ENCODE measurements at places on chromosomes 3 and 15.

- DNase-seq = no peak
Measured at GRCh38 chr15:34242331-34242710, 17.5 kb downstream of the EMC4 start.

DNA sequence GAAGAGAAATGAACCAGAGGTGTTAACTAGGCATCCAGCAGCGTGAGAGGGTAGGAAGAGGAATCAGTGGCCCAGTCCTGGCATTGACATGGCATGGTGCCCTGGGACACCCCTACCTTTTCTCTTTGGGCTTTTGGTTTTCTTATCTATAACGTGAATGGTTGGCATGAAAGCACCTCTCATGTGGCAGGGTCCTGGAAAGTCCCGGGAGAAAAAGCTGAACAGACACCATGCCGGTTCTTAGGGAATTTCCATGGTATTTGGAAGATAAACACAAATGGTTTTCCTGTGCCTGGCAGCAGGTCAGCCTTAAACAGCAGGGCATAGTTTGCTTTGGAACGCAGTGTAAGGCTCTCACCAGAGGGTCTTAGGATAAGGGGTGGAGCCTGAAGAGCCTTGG, 15.4 kb downstream of the ARNT2 start:
- no peak for DNase-seq

DNA sequence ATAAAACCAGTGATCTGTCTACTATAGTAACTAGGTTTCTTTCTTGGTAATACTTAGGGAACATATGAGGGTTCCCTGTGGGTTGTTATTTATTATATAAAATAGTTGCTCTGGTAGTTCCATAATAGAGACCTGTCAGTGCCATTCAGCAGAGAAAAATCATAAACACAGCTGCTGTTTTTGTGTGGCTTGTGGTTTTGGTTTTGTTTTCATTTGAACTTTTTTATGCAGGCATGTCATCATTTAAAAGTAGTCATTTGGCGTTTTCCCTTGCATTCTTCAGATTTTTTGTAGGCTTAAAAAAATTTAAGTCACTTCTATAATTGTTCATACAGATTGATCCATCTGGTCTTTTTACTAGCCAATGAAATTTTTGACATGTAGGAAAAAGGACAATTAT, 47.9 kb downstream of the PIK3CA start:
- no peak for DNase-seq

DNA sequence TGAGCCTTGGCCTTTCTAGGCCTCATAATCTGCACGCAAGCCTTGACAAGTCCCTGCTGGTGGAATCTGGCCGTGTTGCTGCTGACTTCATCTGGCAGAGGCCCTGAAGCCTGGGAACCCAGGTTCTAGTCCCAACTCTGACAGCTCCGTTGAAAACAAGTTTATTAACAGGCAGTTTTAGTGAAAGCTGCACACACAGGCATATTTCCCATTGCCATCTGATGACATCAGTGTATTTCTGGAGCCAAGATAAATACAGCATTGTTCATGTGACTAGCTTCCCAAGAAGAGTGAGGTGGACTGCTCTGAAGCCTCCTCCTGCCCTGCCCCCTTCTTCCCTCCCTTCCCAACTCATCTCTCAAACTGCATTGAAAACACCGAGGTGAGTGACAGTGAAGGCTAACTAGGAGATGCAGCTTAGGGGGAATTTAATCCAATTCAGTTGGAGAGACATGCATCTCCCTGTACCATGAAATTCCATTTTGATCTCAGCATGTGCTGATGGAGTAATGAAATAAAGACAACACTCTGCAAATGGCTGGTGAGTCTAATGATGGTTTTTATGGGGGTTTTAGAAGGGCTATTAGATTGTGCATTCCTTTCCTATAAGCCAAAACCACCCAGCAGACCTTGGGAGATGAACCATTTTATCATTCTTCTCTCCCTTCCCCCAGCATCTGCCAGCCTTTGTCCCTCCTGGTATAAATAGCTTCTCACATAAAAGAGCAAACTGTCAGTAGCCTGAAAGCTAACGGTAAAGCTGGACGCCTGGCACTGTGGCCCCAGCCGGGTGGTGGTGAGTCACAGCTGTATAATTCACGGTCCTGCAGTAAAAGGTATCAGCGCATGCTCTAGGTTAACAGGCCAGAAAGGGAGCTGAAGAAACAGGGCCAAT, 38.0 kb downstream of the PRICKLE2 start:
- DNase-seq = peak; percentile 85

GRCh38 chr3:11093823-11094340, 60.4 kb upstream of the HRH1 start:
- DNase-seq = no peak

- DNase-seq = no peak
Measured at GRCh38 chr15:64599226-64599625, 138.8 kb downstream of the ZNF609 start.

- DNase-seq = no peak
Measured at GRCh38 chr3:196981657-196982056, 13.0 kb upstream of the PIGZ start.

DNA sequence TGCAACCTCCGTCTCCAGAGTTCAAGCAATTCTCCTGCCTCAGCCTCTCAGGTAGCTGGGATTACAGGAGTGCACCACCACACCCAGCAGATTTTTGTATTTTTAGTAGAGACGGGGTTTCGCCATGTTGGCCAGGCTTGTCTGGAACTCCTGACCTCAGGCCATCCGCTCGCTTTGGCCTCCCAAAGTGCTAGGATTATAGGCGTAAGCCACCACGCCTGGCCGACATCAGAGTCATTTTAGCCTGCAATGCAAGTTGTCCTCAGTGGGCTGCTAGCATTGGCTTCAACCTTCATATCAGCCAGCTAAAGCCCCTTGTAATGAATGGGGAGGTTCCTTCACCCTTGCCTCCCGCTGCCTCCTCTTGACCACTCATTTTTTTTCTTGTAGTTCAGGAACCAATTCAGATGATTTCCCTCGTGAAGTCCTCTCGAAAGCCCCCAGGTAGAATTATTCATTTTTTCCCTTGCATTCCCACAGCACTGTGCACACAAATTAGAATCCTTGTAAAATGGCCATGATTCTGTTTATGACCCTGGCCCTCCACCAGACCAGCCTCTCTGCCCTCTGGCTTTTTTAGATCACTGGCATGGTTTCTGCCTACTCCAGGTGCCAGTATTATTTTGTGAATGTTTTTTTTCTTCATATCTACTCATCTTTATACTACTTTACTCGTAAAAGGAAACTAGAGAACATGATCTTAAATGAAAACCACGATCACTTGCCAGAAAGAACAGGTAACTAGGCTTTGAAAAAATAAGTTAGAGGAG, 29.1 kb downstream of the FLNB start:
- no peak for DNase-seq

- no peak for DNase-seq
Measured at GRCh38 chr3:9779721-9780457, 10.1 kb upstream of the CAMK1 start.

DNA sequence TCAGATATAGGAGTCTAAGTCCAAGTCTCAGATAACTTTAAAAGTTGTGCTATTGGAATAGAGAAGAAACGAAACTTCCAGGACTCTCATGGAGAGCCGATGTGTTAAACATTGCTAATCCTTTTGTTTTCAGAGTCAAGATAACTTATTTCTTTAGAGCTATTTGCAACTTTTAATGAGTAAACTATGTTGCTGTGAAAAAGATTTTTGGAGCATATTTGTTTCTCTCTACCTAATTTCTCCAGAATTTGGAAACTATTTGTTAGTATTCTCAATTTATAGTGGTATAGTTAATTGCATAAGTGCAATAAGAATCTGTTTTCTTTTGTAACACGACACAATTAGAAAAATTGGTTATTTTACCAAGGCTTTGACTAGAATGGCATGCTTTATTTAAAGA, 588.9 kb downstream of the NTRK3 start:
- DNase-seq = no peak

DNA sequence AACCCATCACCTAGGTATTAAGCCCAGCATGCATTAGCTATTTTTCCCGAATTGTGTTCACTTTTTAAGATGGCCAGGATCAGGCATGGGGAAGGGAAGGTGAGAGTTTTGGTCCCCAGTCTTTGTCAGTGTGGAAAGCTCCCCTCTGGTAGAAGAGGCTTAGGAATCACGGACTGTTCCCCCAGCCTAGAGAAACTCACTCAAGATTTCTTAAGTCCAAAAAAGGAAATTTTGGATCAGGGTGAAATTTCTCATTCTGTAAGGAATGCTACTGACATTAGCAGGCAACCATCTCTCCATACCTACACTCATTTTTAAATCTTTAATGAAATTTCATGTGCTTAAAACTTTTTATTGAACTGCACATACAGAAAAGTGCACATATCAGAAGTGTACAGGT, 70.3 kb upstream of the GALNT15 start:
- DNase-seq = no peak

DNA sequence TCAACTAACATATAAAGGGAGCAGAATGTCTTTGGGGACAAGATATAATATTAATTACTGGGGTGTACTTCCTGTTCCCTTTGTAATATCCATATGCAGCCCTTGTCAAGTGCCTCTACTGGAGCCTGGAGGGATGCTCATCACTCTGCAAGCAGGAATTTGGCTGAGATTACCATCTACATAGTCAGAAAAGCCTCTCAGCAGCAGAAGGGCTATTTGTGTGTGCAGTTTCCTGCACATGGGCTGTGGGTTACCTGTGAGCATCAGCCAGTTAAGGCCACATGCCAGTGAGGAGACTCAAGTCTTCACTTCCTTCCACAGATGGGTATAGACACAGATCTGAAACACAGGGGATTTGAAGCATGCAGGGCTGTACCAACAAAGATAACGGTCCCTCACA, 278.1 kb upstream of the PLSCR5 start:
- DNase-seq = no peak

- DNase-seq = no peak
Measured at GRCh38 chr3:63500196-63500595, 152.3 kb upstream of the SNTN start.

DNA sequence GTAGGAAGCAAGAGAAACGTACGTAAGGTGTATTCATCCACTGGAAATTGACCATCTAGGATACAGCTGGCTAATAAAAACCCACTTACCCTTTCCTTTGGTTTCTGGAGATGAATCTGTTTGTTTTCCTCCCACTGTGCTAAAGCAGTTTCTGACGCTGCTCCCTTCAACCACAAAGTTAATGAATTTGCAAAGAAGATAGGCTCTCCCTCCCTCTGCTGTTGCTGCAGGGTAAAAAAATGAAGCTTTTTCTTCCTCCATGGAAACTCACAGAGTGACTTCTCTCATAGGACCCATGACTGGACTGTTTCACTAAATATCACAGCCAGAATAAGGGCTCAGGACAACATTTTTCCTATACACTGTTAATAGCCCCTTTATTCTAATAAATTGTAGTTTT, 172.1 kb upstream of the LRRN1 start:
- no peak for DNase-seq

DNA sequence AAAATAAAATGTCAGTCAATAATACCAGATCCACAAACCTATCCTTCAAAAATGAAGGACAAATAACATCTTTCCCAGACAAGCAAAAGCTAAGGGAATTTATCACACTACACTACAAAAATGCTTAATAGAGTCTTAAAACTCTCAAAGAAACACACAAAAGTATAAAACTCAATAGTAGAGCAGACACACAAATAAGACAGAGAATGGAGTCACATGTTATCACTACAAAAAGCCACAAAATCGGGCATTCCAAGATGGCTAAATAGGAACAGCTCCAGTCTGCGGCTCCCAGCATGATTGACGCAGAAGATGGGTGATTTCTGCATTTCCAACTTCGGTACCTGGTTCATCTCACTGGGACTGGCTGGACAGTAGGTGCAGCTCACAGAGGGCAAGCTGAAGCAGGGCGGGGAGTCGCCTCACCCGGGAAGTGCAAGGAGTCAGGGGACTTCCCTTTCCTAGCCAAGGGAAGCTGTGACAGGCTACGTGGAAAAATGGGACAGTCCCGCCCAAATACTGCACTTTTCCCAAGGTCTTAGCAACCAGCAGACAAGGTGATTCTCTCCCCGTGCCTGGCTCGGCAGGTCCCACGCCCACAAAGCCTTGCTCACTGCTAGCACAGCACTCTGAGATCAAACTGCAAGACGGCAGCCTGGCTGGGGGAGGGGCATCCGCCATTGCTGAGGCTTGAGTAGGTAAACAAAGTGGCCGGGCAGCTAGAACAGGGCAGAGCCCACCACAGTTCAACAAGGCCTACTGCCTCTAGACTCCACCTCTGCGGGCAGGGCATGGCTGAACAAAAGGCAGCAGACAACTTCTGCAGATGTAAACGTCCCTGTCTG, 46.3 kb downstream of the SENP7 start:
- DNase-seq = peak; percentile 42

- DNase-seq = no peak
Measured at GRCh38 chr3:12024959-12025570, 20.9 kb downstream of the SYN2 start.

GRCh38 chr3:42189001-42189460, 77.0 kb downstream of the CCK start:
- no peak for DNase-seq

- DNase-seq = no peak
Measured at GRCh38 chr3:133649486-133650068, 12.2 kb downstream of the TOPBP1 start.

- DNase-seq = no peak
Measured at GRCh38 chr3:132003685-132004084, 31.1 kb downstream of the CPNE4 start.

DNA sequence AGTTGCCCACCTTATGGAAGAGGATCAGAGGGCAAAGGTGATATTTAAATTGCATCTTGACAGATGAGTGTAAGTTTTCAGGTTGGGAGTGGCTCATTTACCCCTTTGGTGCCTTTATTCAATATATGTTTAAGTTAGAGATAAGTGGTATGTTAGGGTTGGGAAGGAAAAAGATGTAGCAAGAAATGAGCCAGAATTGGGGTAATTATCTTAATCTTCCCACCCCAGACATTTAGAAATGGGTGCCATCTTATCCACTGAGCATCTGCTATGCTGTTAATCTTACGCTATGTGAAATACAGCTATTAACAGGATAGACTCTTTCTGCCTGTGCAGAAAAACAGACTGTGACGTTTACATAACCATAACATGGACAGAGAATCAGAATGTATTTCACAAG, 6.3 kb downstream of the CMTM7 start:
- DNase-seq = no peak

DNA sequence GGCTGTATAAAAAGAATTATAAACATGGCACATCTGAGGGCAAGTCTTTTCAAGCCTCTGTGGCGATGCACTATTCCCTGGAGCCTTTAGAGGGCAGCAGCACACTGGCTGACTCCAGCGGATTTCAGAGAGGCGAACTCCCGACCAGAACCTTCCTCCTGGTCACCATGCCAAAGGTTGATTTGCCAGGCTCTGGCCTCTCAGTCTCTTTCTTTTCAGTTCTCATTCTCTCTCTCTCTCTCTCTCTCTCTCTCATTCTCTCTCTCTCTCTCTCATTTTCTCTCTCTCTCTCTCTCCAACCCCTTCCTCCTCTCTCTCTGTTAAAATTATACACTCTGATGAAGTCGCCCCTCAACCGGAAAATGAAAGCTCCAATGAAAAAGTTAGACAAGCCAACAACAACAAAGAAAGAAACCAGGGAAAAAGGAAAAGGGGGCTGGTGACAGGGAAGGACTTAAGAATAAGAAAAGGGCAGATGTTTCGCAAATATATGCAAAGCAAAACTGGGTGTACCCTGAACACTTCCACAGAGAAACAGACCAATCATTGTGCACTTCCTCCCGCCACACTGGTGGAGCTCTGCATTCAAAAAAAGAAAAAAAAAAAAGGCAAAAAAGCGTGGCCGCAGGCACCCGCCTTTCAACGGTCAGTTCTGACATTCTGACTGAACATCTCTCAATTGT, 90.2 kb downstream of the TIGIT start:
- DNase-seq = peak; percentile 90

Data from adrenal gland (tissue), 19 donors.